ENCODE measurements at places on chromosomes 16 and 17.
A peak's percentile ranks its signal among the peaks of the same experiment; 100 is the strongest.

GRCh38 chr17:28774206-28774605 is 30.4 kb downstream of the TRAF4 start:
- no peak for DNase-seq

DNA sequence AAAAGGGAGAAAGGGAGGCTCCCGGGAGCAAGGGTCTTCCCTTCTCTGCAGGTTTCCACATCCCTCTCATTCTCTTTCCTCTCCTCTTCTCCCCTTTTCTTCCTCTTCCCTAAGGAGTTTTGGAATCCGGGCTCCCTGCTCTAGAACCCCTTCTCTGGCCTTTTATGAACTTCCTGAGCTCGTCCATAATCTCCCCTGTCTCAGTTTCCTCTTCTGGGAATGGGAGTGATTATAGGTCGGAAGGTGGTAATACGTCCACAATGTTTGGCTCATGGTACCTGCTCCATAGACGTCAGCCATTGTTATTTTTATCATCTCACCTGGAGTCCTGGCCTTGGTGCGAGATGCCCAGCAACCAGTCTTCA is 467 bp upstream of the EMP2 start:
- no peak for DNase-seq

- peak; percentile 72 for DNase-seq
Observed at GRCh38 chr17:9115214-9116191, 94.2 kb downstream of the NTN1 start.

DNA sequence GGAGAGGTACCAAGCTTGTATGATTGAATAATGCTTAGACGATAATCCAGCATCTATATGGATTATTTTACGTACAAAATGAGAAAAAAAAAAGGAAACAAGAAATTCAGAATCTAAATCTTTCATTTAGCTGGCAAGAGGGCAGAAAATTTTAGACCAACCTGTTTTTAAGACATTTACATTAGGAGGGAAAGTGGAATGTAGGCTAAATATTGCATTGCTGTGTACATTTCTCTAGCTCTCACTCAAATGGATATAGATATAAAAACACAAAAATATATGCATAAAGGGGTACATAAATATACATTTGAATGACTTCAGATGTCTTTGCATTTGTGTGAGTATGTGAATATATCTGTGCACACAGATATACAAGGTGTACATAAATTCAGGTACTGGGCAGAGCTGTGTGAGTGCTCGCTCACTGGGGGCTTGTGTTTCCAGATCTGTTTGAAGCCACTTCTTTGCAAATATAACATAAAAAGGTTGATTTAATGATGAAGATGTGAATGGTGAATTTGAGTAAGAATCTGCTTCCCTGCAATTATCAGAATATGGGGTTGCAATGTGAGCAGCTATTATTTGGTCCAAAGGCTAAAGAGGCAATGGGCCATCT is 14.2 kb upstream of the ZFHX3 start:
- peak; percentile 39 for DNase-seq

GRCh38 chr17:80818871-80819270 is 172.8 kb upstream of the CHMP6 start:
- DNase-seq = peak; percentile 6

DNA sequence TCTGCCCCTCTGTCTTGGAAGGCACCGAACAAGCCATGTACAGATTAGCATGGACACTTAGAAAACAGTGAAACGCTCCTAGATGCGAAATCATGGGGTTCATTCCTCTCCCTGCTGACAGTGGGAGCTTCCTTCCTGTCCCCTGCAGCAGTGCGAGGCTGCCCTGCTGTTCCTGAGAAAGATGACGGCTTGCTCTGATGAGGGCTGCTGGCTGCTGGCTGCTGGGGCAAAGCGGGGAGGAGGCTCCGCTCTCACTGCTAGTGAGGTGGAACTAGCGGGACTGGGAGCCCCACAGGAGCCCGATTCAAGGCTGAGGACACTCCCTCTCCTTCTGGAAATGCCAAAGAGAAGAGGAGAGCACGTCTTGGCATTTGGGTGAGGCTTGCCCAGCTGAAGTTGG is 25.9 kb upstream of the CACNG4 start:
- DNase-seq = no peak

DNA sequence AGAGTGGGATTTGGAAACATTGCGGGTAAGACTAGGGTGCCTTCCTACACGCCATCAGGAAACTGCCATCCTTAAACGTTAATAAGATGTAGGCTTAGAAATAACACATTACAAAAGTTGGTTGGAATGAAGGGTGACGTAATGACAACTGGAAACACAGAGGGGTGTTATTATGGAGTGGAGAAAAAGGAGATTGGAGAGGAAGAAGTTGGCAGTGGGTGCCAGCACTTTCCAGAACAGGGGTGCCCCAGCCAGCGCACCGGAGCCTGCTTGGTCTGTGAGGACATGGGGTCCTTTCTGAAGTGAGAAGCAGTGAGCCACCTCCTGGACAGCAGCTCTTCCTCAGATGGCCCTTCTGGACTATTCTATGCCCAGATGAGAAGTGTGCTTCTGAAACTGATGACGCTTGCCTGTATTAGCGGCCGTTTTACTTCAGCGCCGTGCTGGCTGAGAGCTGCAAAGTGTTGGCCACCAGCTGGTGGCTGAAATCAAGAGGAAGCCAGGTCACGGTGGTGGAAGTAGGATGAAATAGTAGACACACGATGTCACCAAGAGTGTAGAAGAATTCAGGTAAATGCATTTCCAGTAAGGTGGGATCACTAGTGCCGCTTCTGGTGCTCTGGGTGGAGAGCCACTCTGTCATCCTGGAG is 244.8 kb downstream of the NTN1 start:
- DNase-seq = no peak

DNA sequence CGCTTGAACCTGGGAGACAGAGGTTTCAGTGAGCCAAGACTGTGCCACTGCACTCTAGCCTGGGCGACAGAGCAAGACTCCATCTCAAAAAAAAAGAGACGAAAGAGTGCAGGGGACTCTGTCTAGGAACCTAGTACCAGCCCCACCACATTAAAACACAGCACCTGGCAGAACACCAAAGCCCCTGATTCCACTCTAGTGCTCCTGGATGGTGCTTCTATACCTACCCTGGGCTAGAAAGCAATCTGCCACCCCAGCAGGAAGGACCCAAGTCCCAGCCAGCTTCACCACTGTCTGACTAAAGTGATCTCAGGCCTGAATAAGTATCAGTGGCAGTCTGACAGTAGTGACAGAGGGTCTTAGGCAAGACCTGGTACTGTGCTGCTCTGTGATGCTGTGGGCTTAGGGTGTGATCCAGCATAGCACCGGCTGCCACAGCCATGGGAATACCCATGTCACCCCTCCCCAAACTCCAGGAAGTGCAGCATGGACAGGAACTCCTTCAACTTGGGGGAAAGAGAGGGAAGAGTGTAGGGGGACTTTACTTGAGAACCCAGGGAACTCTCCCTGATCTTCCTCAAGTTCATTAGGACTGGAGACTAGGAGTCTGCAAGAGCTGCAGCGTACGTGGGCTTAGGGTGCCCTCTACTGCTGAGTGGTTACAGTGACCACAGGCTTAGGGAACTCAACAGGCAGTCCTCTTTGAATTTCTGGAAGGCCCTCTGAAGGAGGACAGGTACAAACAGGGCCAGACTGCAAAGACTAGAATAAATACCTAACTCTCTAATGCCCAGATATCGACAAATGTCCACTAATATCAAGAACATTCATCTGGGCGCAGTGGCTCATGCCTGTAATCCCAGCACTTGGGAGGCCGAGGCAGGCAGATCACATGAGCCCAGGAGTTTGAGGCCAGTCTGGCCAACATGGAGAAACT is 30.0 kb upstream of the RNF43 start:
- DNase-seq = peak; percentile 82

- no peak for DNase-seq
Observed at GRCh38 chr16:1389762-1390161, 24.7 kb downstream of the UNKL start.

GRCh38 chr17:40433551-40434415 is 9.5 kb upstream of the IGFBP4 start:
- DNase-seq = no peak

DNA sequence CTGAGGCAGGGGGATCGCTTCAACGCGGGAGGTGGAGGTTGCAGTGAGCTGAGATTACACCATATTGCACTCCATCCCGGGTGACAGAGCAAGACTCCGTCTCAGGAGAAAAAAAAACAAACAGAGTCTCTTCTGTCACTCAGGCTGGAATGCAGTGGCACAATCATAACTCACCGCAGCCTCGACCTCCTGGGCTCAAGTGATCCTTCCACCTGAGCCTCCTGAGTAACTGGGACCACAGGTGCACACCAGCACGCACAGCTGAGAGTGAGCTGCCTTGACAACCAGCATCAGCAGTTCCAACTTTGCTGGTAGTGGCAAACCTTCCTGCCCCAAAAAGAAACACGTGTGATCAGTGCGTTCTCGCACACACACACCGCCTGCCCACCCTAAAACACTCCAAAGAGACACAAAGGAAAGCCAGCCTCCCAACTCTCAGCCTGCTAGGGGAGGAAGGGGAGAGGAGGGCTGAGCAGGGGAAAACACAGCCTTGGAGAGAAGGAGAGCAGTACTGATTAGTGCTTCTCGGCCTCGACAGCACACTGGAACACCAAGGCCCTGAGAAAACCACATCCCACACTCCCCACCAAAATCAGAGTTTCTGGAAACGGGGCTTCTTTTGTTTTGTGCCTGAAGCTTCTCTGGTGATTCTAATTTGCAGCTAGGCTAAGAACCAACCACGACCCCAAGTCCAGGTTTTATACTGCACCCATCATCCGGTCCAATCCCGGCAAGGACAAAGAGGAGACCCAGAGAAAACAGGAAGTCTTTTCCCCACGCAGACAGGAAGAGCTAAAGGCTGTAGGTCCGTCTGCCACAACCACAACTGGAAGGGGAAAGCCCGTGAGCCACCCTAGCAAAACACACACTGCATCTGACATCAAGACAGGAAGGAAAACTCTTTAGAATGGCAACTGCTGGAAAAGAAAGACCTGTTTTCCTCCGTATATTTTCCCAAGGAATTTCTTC is 28.8 kb downstream of the ZCCHC14 start:
- DNase-seq = no peak

GRCh38 chr16:3999479-4000325 is 116.5 kb downstream of the ADCY9 start:
- DNase-seq = peak; percentile 93

DNA sequence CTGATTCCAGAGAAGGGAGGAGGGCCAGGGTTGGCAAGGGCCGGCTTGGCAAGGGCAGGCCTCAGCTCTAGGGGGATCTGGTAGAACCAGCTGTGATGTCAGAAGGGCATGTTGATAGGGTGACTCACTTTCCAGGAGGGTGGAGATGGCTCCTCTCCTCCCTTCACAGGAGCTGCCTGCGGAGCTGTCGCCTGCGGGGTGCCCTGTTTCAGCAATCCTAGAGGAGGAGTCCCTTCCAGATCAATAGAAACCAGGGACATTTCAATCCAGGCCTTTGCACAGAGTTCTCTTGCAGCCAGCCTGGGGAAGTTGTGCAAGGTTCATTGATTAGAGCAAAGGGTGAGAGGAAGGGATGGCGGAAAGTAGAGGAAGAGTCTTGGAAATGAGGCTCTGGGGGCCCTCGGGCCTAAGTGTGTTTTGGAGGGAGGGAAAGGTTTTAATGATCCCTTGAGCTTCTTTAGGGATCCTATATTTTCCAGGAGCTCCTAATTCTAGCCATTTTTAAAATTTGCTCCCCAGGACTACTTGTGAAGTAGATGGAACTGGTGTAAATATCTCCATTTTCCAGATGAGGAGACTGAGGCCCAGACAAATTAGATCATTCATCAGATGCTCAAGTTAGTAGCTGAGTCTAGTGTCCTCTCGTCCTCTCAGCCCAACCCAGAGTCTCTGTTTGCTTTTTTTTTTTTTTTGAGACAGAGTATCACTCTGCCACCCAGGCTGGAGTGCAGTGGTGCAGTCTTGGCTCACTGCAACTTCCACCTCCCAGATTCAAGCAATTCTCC is 24.8 kb upstream of the CSNK2A2 start:
- DNase-seq = no peak

DNA sequence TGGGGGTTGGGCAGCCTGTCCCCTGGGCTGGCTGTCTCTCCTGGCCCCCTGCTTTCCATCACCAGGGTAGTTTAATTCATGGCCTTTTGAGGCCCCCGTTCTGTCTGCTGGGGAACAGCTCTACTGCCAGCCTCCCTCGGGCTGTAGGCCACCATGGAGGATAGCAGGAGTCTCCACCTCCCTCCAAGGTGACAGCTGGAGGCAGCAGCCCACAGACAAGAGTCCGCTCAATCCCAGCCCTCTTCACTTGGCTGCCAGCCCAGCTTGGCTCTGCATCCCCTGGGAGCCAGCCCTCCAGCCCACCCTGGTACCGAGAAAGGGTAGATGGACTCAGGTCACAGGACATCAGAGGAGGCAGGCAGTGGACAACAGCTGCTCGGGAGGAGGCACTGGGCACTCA is 194.6 kb upstream of the SDK2 start:
- DNase-seq = no peak

- no peak for DNase-seq
Observed at GRCh38 chr16:12439399-12440227, 364.1 kb downstream of the CPPED1 start.

GRCh38 chr17:28982131-28982793 is 23.6 kb downstream of the SEZ6 start:
- DNase-seq = peak; percentile 23

DNA sequence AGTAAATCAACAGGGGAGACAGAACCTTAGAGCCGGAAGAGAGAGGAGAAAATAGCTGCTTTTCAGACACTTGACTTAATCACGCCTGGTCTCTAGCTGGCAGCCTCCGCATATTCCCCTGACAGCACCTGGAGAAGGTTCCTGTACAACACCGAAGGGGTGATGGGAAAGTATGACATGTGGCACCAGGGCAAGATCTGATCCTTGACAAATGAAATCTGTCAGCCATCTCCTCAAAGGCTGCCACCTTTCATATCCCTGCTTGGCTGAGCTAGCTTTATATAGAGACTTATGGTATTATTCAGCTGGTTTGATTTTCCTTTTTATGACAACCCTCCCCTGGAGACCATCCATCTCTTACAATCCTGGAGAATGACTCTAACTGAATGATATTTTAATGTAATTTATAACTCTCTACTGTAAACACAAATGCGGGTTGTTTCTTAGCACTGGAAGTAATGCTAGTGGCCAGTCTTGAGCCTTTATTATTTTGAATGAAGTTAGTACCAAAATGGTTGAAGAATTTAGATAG is 1205.3 kb upstream of the CDH8 start:
- DNase-seq = no peak
